Right ventricle myocardium inferior (tissue), 1 donor: ENCODE measurements at places on chromosomes 13 and 19.
A peak's percentile ranks its signal among the peaks of the same experiment; 100 is the strongest.

DNA sequence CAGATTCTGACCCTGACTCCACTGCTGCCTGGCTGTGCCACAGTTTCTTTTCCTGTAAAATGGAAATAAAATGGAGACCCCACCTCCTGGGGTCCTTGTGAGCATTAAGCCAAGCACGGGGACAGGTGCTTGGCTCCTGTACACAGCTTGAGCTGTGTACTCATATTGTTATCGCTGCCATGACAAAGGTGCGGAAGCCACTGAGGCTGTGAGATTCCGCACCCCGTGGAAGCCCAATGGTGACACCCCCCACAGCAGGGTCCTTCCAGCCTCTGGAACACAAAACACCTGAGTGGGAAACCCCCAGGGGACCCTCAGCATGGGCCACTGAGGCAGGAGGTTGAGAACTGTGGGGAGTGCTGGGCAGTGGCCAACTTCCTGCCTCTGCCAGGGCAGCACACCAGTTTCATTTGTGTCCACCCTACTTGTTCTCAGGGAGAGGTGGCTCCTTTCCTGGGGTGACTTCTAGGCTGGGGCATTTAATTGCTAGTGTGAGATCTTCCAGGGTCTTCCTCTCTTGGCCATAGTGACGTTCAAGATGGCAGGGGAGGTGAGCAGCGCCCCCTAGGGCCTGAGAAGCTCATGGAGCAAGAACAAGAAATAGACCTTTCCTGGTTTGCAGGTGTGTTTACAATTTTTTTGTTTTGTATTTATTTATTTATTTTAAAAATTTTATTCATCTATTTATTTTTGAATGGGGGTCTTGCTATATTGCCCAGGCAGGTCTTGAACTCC is 5.4 kb upstream of the JSRP1 start:
- peak; percentile 81 for DNase-seq

DNA sequence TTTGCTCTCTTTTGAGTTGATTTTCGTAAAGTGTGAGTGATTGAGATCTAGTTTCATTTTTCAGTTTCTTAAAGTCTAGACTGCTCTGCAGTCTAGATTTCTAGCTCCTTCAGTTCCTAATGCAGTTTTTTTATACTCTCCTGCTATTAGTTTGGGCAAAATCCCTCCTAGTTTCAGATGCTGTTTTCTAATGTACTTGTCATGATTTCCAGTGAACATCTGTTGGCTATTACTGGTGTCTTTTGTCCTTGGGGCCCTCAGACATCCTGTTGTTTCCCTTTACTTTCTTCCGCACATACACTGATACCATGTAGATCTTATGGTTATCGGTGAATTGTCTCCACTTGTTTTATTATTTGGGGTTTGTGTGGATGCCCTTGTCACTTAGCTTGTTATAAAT is 292.1 kb downstream of the TDRD3 start:
- no peak for DNase-seq

DNA sequence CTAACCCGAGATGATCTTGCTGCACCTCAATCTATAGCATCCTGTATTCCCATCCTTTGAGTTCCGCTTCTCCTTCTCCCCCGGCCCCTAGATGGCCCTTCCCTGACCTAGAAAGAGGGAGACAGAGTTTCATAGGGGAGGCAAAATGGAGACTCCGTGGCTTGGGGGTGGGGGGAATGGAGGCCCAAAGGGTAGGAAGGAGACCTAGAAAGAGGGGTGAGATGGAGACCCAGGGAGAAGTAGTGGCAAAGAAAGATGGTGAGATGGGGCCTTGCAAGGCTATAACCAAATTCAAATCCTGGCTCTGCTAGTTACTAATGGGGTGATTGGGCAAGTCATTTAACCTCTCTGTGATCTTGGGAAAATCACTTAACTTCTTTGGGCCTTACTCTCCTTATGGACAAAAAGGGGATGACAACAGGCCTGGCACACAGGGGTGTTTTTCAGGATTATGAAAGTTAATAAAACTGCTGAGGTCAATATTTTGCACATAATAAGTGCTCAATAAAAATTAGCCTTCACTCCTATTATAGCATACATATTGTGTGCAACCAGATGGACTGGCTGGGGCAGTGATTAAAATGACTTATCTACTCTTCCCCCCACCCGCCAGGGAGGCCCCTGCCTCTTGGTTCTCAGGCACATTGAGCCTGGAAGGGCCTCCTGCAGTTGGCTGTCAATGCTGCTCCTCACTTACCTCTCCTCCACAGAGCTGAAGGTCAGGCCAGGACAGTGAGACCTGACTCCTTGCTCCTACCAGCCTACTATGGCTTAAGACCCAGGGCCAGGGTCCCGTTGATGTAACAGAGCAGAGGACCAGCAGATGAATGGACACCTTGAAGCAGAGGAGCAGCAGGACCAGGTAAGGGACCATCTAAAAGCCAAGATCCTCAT is 633 bp downstream of the SPHK2 start:
- DNase-seq: peak; percentile 34

DNA sequence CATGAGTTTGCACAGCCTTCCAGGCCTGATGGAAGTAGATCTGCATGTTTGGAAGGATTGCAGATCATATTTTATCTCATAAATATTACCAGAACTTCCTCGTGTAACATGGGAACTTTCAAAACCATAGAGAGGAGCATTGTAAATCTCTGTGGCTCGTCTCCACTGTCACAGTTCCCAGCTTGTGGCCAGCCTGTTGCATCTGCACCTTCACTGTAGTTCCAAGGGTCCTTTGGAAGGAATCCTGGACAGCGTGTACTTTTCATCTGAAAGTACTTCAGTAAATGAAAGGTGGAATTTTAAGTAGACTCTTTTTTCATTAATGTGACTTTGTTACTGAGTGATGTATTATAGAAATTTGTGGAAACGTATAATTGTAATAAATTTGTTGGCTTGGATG is 105.4 kb downstream of the ATP11A start:
- no peak for DNase-seq

- no peak for DNase-seq
Observed at GRCh38 chr13:49459580-49459979, 15.5 kb downstream of the SETDB2 start.

DNA sequence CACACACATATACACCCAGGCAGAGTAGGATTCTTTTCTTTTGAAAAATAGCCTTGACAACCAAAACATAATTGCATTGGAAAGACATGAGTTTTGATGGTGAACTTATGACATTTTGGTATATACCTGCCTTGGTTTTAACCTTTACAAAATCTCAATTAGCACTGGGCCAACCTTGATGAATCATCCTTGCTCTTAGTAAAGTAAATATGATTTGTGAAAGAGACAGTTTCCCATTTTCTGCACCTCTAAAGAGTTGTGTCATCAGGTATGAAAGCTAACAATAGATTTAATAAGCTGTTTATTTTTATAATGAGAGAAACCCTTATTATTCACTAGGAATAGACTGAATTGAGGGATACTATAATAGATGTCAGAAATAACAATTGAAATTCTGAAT is 15.7 kb upstream of the ENOX1 start:
- no peak for DNase-seq

- no peak for DNase-seq
Observed at GRCh38 chr19:2852598-2852997, 11.3 kb downstream of the ZNF555 start.

DNA sequence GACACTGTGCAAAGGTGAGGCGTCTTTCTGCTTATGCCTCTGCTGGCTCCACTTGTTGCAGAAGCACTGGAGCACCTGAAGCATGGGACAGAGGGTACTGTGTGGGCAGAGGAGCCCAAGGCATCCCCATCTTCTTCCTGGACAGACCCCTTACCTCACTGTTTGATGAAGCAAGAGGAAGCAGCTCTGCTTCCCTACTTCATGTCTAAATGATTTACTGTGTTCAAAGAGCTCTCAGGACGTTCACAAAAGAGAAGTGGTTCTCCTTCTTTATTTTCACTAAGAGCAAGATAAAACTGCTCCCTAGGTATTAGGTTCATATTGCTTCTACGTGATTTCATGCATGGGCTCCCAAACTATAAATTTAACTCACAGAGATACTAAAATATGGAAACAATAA is 1635.4 kb upstream of the SLC10A2 start:
- peak; percentile 42 for DNase-seq

- no peak for DNase-seq
Observed at GRCh38 chr13:110419381-110419791, 112.3 kb downstream of the COL4A2 start.

DNA sequence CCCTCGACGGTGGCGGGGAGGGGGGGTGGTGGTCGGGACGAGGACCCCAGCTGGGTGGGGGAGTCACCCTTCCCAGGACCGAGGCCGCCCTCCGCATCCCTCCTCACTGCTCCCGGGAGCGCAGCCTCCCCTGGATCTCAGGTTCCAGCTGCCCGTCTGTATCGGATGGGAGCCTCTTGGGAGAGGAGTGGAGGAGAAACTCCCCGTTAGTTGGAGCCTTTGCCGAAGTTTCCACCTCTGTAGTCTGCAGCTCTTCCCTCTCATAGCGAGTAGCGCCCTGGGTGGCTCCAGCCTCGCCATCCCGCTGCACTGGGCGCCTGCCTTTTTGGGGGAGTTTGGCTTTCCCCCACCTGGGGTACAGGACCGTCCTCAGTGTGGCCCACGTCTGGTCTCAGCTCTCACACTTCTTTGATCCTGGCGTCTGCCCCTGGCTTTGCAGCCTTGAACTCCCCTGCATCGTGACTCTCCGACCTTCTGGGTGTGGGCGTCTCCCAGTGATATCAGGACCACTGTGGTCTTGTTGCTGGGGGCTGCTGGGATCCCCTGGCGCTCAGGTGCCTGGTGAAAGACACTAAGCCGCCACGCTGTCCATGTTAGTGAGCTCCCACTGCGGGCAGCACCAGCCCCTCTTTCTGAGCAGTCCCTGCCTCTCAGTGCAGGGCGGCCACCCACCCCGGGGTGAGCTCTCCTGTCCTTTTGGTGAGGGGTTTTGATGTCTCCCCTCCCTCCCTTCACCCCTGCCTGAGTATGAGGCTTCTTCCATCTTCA is 1.1 kb downstream of the CNOT3 start:
- DNase-seq: no peak

DNA sequence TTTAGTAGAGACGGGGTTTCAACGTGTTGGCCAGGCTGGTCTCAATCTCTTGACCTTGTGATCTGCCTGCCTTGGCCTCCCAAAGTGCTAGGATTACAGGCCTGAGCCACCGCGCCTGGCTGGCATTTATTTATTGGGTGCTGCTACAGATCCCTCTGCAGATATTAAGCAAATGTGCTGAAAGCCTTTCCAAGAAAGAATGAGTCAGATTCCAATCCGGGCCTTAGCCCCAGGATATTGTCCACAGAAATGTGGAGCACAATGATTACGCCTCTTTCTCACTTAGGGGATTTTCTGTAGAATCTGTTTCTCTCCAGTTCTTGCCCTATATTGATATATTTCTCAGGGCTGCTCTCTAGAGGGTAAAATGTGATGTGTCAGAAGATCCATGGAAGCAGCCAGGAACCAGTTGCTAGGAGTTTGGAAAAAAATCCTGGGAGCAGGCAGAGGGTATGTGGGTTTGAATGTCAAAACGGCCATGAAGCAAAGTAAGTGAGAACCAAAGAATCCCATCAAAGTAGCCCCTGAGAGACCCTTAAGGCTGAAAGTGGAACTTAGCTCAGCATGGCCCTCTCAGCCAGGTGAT is 24.8 kb upstream of the IGFL4 start:
- no peak for DNase-seq

- DNase-seq: no peak
Observed at GRCh38 chr13:95151942-95152587, 149.2 kb downstream of the ABCC4 start.

DNA sequence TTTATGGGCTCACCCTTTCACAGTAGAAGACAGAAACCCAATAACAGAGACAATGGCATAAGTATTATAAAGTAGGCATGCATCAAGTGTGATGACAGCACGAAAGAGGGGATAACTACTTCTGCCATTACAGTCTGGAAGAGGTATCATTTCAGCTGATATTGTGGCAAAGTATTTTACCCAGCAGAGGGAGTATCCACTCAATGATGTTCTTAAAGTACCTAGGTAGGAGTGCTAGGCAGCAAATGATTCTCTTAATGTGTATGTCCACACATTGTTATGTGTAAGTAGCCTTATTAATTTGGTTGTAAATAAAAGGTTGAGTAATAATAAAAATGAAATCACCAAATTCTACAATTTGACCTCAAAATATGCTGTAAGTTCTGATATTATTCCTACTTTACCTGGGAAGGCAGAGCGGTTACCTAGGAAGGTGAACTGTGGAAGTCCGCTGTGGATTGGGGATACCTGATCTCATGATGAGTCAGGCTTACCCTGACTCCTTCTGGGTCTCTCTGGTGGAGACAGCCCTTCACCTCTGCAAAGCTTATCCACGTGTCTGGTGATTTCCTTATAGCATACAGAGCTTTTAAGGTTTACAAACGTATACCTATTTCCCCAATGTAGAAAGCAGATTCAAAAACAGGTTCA is 4.1 kb upstream of the UBAC2 start:
- DNase-seq: no peak

DNA sequence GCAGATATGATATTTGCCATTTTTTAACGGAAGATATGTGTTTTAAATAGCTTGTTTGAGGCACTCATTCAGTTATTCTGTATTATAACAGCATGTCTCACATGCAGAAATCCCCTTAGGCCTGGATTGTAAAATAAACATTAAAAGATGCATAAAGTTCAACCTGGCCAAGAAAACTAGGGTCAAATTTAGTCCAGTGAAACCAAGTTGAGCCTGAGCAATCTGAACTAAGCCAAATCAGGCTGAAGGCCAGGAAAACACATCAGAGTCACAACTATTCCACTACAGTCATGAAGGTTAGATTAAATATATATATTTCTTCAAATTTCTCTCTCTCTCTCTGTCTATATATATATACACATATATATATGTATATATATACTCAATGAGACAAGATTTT is 504.8 kb downstream of the SLITRK1 start:
- no peak for DNase-seq

- DNase-seq: peak; percentile 41
Observed at GRCh38 chr19:49807058-49807903, 5.8 kb downstream of the FUZ start.

- DNase-seq: no peak
Observed at GRCh38 chr13:103351035-103351828, 285.0 kb upstream of the SLC10A2 start.
